ENCODE measurements at places on chromosomes 6 and 20.
A peak's percentile ranks its signal among the peaks of the same experiment; 100 is the strongest.

DNA sequence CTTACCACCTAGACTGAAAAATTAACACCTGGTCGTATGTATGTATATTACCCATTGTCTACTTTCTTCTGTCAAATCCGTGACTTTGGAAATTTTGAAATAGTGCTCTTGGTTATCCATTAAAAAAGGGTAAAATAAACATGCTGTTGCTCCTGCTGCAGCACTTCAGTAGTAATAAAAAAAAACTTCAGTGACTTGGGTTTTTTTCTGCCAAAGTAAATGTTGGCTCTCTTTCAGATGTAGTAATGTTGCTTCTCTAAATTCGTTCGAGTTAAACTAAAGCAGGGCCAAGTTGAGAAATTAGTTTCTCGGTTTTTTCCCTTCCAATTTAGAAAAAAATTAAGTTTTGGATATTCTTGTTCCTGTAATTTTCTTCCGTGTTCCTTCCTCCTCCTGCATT is 34.2 kb downstream of the JARID2 start:
- no peak for DNase-seq

DNA sequence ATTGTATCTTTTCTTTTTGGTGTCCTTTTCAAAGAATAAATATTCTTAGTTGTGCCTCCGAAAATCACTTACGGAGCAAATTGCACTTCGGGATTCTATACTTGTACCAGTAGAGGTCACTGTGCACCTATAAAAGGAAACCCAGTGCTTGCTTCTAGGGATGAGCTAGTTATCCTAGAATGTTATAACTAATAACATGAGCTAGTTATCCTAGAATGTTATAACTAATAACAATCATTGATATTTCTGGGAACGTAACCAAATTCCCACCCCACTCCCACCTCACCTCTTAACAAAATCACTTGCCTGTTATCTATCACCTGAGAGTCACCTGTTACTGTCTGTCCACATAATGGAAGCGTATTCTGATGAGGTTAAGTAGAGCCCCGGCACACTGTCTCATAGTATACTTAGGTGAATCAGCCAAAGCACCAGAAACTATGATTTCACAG is 126.9 kb upstream of the TIAM2 start:
- DNase-seq: peak; percentile 49

GRCh38 chr20:49818816-49819215 is 6.2 kb downstream of the SLC9A8 start:
- DNase-seq: no peak

DNA sequence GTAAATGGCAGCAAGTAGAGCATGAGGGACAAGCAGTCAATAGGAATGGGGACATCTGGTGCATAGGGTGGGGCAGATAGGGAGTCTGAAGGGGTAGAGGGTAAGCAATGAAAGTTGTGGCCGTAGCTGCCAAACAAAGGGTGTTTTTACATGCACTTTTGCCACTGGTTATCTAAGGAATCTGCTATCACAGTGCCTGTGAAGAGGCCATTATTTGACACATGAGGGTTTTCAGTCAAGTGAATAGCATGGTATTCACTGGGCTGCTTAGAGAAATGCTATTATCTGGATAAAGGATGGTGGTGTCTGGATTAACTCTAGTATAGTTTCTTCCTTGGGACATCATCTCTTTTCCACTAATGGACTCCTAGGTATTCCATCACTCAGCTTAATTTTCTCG is 118.2 kb downstream of the CARMIL1 start:
- no peak for DNase-seq

- no peak for DNase-seq
These were observed 31.6 kb upstream of the HLA-DQA2 start for GRCh38 chr6:32709625-32710024.

GRCh38 chr20:59817846-59818615 is 115.4 kb downstream of the SYCP2 start:
- no peak for DNase-seq

DNA sequence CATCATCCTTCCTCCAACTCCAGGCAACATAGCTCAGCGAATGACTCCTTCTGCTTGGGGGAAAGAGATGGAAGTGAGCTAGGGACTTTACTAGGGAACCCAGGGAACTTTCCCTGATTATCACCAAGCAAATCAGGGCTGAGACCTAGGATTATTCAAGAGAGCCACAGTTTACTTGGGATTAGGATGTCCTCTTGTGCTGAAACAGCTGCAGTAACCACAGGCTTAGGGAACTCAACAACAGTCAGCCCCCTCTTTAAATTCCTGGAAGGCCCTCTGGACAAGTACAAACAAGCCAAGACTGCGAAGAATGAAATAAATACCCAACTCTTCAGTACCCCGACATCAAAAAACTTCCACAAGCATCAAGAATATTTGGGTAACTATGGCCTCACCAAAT is 700.9 kb downstream of the COL12A1 start:
- no peak for DNase-seq

DNA sequence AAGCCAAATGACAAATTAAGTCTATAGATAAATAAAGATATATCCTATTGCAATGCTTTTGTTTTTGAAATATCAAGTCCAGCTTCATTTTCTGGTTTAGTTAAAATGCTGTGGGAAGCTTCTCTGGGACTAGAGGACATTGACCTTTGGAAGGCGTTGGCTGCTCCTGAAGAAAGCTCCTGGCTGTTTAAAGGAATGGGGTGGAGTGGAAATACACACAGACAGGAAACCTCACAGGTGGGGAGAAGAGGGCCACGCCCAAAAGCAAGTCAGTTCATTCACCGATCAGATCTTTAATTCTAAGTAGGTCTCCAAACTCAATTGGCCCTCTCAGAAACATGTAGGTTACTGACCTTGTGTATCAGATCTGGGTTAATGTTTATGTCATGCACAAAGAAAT is 59.6 kb downstream of the SPTLC3 start:
- DNase-seq: no peak

GRCh38 chr6:131685266-131685780 is 15.9 kb downstream of the OR2A4 start:
- no peak for DNase-seq

- DNase-seq: no peak
These were observed 1532.7 kb downstream of the HACE1 start for GRCh38 chr6:103326760-103327757.

GRCh38 chr6:159493231-159493897 is 199.7 kb downstream of the SOD2 start:
- DNase-seq: no peak

- no peak for DNase-seq
These were observed 6.0 kb upstream of the RAB22A start for GRCh38 chr20:58303547-58303946.

- no peak for DNase-seq
These were observed 1.4 kb downstream of the BTN1A1 start for GRCh38 chr6:26501482-26501986.

- peak; percentile 64 for DNase-seq
These were observed 25.2 kb downstream of the TRAM2 start for GRCh38 chr6:52551483-52552277.

DNA sequence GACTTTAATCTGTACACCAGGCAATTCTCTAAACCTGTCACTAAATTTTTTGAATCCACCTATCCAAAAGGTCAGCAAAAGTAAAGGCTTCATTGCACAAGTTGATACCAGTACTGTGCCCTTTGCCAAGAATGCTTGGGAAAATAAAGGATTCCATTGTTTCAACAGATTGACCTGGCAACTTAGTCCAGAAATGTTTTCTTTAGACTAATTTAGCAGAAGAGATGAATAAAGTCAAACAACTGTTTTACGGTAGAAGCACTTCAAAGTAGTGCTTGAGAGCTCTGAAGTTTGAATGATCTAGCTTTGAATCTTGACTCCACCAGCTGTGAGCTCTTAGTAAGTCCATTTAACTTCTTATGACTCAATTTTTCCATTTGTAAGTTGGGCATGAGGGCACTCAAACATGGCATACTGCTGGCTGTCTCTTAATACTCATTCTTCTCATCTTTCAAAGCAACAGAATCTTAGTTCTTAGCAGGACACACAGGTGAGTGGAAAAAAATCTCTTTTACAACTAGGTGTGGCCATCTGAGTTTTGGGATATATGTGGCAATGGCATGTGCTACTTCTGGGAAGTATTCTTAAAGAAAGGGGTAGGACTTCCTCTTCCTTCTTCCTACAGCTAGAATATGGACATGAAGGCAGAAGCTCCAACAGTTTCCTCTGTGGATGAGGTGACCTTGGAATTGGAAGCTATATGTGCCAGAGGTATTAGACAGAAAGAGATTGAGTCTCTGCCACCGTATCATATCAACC is 55.9 kb upstream of the LOC128125822 start:
- no peak for DNase-seq

- DNase-seq: no peak
These were observed 540.7 kb downstream of the BCKDHB start for GRCh38 chr6:80647156-80647555.

DNA sequence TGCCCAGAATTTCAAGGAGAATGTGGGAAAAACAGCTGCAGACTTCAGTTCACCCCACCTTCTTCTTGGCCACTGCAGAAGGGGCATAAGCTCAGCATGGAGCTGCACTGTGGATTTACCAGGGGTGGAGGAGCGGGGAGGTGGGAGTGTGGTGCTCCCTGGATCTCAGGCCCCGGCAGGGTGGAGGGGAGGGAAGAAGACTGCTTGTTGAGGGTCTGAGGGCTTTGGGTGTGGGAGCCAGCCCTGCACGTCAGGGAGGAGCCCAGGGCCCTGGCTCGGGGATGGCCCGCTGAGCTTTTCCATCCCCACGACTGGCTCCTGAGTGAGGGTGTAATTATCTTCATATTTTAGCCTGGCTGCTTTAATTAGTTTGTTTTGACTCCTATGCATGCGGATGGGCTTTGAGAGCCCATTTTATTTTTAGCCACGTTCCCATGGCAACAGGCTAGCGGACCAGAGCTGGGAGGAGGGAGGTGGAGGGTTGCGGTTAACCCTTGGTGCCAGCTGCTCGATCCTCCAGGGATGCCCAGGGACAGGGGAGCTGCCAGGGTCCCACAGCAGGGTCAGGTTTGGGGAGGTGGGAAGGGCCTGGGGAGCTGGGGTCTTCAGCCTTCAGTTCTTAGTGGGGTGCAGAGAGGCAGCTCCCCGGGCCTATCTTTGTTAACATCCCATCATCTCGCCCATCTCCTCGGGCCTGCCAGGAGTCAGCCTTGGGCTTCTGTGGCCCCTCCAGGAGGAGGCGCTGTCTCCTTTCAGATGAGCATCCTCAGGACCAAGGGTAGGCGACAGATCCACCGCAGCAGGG is 68.2 kb downstream of the RAB44 start:
- peak; percentile 58 for DNase-seq

DNA sequence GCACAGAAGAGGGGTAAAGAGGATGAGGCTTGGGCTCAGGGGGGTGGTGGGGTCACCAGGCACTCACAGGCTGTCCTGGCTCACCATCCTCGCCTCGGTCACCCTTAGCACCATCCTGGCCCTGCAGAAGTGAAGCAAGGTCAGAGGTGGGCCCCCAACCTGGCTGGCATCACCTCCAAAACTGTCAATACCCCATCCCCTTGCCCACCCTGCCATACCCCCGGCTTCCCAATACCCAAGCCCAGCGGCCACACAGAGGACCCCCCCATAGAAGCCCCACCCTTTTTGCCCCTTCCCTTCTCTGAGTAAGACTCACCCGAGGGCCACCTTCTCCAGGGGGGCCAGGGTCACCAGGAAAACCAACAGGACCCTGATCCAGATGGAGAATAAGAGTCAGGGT is 23.6 kb downstream of the COL11A2 start:
- no peak for DNase-seq

GRCh38 chr6:44504301-44504791 is 116.8 kb downstream of the CDC5L start:
- DNase-seq: no peak

- DNase-seq: peak; percentile 76
These were observed 23.9 kb upstream of the E2F3 start for GRCh38 chr6:20377623-20378265.

DNA sequence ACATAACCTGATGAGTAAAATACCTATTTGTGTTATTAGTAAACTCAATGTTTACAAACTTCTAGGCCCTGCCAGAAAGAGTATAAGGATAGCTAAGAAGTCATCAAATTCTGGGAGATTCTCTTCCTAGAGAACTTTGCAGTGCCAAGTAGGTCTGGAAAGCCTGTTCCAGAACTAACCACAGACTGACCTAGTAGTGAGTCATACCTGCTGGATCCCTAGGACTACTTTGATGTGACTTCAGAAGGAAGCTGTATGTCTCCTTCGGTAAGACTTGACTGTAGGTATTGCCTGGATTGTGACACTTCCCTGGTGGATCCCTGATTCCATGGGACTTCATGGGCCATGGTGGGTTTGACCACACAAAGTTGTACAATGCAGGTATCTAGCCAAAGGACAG is 131.7 kb downstream of the DNAH8 start:
- DNase-seq: no peak

DNA sequence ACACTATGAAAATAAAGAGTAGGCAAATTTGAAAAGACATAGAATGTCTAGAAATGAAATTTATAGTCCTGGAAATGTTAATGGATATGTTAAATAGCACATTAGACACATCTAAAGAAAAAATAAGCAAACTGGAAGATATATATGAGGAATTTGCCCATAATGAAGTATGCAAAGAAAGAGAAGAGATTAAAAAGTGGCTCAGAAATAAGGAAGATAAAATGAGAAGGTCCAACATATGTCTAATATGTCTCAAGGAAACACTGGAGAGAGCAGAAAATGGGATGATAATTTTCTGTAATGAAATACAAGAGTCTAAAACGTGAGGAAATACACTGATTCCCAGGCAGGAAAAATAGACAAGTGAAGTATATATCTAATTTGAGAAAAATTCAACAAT is 36.6 kb upstream of the ARID1B start:
- no peak for DNase-seq

GRCh38 chr6:90356012-90356421 is 59.4 kb upstream of the BACH2 start:
- DNase-seq: no peak

DNA sequence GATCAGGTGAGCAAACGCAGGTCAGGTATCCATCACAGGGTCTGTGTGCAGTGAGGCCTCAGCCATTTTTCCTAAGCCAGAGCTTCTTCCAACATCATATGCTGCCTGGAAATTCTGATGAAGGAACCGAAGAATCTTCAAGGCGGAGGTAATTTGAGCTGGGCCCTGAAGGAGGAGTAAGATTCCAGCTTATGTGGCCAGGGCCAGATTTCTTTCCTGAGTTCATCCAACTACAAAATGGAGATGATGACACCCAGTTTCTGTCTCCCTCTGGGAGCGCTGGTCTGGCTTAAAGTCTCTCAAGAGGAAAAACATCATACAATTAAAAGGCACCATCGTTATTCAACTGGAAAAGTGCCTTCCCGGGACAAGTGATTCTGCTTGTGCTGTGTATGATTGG is 6.9 kb upstream of the MANBAL start:
- peak; percentile 60 for DNase-seq

DNA sequence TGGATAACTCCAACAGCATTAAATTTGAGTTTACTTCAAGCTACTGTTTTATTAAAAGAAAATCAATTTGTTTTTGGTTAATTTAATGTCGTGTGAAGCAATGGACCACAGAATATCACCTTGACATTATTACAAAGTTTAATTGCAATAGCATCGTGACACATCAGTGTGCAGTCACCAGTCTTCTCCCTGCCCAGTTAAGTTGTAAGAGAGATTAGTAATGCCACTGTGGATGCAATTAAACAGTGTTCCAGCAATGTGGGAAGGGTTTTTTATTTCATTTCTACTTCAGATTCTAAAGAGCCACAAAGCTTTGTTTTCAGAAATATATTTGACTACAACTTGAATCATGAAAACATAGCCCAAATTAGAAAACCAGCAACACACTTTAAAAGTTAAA is 128.7 kb downstream of the SYNE1 start:
- no peak for DNase-seq

- DNase-seq: no peak
These were observed 241.5 kb downstream of the NRN1 start for GRCh38 chr6:5765141-5765760.
